CD14-positive monocyte (primary cell): ENCODE measurements at places on chromosomes 1 and 21.

DNA sequence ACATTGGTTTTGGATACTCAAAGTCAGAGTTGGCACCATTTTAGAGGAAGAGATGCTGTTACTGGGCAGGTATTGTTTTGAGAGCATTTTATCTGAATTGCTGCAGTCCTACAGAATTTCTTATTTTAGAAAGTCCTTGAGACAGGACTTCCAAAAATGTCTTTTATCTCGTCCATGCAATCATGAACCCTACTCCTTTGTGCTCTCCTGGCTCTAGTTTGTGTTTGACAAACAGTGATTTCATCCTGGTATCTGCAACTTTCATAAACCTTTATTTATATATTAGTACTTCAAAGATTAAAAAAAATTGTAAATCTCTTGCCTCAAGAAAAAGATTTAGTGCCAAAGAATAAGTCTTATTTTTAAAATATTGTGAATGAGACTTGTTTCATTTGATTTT is 4.6 kb upstream of the ARPC5 start:
- DNase-seq, result no peak

DNA sequence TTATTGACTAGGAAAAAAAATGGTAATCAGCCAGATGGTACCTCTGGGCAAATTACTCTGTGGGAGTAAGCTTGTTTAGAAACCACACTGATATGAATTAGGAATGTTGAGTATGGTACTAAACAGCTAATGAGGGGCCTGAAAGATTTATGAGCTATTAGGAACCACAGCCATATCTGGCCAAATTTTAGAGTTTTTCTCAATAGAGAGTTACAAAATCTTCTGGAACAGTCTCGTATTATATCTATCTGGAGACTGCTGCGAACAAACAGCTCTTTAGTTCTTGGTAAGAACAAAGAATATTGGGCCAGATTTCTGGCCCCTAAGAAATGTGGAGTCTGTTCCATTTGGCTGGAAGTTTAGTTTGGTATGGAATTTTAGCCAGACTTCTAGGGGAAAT is 4.9 kb upstream of the PODN start:
- no peak for DNase-seq

GRCh38 chr1:3033040-3033789 is 11.9 kb downstream of the ACTRT2 start:
- DNase-seq, result no peak

GRCh38 chr1:241716915-241717656 is 65.0 kb downstream of the WDR64 start:
- DNase-seq, result no peak

- no peak for DNase-seq
Observed at GRCh38 chr1:203142684-203143408, 15.3 kb downstream of the ADORA1 start.

GRCh38 chr1:149883598-149884247 is 15.6 kb upstream of the BOLA1 start:
- no peak for DNase-seq
